ENCODE measurements at places on chromosomes 6 and 20.
A peak's percentile ranks its signal among the peaks of the same experiment; 100 is the strongest.

GRCh38 chr6:144344646-144345045 is 59.5 kb downstream of the UTRN start:
- DNase-seq: peak; percentile 33

GRCh38 chr6:154410619-154411072 is 54.0 kb upstream of the IPCEF1 start:
- no peak for DNase-seq

- no peak for DNase-seq
Measured at GRCh38 chr6:6734479-6735465, 146.3 kb downstream of the LY86 start.

- no peak for DNase-seq
Measured at GRCh38 chr20:9087531-9088217, 18.8 kb downstream of the PLCB4 start.

GRCh38 chr6:44489910-44490604 is 102.6 kb downstream of the CDC5L start:
- DNase-seq: no peak

DNA sequence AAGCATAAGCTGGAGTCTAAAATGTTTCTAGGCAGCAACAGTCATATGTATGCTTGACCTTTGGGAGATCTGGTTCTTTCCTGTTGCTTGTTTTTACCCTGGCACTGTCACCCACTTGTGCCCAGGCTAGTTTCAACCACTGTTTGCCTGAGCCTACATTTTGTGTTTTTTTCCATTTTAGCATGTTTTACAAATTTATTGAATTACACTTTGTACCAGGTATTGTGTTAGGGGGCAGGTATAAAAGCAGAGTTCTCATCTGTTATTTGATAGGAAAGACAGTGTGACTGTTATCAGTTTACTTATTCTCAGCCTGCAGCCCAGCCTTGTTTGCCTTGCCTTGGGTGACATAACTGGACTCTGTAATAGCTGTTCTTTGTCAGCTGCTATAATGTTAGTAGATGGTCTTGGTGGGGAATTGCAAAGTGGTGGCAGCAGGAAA is 147.0 kb downstream of the CDKAL1 start:
- DNase-seq: no peak

GRCh38 chr6:110359556-110359955 is 1.4 kb upstream of the METTL24 start:
- DNase-seq: no peak

DNA sequence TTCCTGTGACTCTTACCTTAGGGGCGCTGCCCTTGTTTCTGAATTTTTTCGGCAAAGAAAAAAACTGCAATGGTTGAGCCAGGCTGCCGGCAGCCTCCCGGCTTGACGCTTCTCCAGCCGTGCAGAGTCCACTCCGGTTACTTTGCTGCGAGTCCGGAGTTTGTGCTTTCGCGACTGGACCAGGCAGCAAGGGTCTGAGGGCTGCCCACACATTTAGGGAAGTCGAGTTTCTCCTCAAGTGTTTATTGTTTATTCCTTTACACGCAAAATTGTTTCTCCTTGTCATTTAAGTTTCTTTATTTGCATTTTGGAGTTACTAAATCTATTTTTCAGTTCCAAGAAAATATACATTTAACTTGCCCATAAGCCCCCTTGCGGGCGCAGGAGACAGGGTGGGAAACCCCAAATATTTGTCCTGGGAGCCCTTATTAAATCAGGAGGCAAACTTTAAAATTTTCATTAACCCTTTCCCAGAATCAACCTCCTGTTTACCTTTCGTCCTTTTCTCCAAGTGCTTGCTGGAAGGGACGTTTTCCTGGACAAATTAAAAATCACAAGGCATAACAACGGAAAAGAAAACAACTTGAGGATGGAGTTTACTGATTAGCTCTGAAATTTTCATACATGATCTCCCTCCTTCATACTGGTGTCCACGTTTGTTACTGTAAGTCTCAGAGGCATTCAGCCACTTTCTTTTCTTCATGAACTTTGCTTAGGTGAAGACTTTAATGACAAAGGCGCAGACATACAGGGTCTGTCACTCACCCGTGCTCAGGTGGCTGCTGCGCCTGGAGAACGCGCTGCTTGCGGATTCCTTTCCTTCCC is 1.7 kb upstream of the PDE10A start:
- DNase-seq: no peak

- no peak for DNase-seq
Measured at GRCh38 chr6:158409451-158409850, 97.2 kb downstream of the TULP4 start.

- no peak for DNase-seq
Measured at GRCh38 chr6:156474507-156475120, 302.6 kb upstream of the ARID1B start.

DNA sequence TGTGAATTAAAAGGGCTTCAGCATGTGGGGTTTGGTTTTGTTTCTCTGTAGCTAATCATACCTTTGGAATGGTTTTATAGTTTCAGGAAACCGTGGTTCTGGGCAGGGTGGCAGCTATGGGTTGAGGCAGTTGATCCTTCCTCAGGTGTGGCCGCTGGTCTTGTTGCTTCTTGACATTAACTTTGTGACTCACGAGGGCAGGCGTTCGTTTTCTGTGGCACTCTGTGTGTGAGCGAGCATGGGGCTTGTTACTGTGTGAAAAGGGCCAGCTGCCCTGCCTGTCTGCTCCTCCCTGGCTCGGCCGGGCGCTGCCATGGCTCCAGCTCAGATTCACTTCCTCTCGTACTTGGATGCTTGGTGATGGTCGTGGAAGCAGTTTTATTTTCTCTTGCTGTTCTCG is 16.2 kb downstream of the DNAJC5 start:
- no peak for DNase-seq
